ENCODE measurements at places on chromosomes 3 and 15.
A peak's percentile ranks its signal among the peaks of the same experiment; 100 is the strongest.

DNA sequence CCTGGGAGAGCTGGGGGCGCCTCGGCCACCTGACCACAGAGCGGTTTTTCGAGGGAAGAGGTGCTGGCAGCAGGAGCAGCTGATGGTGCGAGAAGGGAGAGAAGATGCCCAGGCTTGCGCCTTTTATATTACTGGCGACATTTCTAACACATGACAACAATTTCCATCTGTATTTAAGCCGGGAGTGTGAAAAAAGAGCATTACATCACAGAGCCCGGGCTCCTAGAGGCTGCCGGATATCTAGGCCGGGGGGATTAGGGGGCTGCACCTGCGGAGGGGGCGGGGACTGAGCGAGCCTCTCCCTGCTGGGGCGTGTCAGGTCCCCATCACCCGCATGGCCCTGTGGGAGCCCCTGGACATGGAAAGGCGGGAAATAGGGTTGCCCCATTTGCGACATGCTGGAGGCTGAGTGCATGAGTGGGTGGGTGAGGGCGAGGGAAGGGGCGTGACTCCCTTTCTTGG, 440.7 kb downstream of the MAGI1 start:
- no peak for DNase-seq

DNA sequence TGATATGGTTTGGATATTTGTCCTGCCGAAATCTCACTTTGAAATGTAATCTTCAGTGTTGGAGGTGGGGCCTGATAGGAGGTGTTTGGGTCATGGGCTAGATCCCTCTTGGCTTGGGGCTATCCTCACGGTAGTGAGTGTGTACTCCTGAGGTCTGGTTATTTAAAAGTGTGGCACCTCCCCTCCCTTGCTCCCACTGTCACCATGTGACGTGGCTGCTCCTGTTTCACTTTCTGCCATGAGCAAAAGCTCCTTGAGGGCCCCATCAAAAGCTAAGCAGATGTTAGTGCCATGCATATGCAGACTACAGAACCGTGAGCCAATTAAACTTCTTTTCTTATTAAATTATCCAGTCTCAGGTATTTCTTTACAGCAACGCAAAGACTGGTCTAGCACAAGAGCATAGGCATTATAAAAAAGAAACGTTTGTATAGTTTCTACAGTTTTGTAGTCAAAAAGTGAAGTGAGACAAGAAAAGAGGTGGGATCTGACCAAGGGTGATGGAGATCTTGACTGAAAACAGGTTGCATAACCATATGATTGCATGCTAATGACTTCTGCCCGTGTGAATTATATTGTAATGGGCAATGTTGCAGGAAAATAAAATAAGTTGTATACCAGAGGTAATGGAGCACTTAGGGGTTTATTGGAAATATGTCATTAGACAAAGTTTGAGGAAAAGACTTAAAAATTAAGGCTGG, 28.5 kb upstream of the CLASP2 start:
- no peak for DNase-seq

GRCh38 chr15:100873029-100873677, 6.5 kb upstream of the ALDH1A3 start:
- DNase-seq = peak; percentile 51

DNA sequence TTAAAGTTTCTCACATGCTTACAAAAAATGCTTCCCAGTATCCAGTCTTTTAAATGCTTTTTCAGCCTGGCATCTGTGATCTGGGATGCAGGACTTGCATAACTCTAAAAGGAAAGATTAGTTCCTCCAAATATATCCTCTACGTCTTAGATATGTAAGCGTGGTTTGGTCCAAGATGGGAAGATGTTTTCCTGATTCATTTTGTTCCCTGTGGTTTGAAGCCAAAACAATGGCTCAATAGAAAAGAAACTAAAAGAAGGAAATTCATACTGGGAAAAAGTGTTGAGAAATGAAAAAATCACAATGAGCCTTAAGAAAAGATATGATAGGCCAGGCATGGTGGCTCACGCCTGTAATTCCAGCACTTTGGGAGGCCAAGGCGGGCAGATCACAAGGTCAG, 1002.8 kb downstream of the NAALADL2 start:
- DNase-seq = no peak

GRCh38 chr3:8610951-8611350, 33.6 kb downstream of the SSUH2 start:
- DNase-seq = no peak

GRCh38 chr3:111548092-111548491, 6.1 kb downstream of the CD96 start:
- DNase-seq = no peak

- DNase-seq = no peak
These were observed 14.5 kb downstream of the EFCAB12 start for GRCh38 chr3:129413687-129414506.

GRCh38 chr15:77039848-77040247, 31.1 kb downstream of the TSPAN3 start:
- no peak for DNase-seq

DNA sequence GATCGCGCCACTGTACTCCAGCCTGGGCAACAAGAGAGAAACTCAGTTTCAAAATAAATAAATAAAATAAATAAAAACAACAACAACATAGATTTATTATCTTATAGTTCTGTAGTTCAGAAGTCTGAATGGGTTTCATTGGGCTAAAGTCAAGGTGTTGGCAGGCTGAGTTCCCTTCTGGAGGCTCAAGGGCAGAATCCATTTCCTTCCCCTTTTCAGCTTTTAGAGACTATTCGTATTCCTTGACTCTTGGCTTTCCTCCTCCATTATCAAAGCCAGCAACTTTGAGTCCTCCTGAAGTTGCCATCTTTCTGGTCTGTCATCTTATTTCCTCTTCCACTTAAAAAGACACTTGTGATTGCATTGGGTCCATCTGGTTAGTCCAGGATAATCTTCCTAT, 12.1 kb downstream of the BLM start:
- no peak for DNase-seq

GRCh38 chr3:32952369-32953077, 1.1 kb downstream of the CCR4 start:
- DNase-seq = no peak

GRCh38 chr3:179020112-179020511, 51.5 kb downstream of the ZMAT3 start:
- no peak for DNase-seq

GRCh38 chr3:33186524-33187367, 31.9 kb downstream of the SUSD5 start:
- DNase-seq = no peak

- DNase-seq = no peak
These were observed 152.1 kb upstream of the TBC1D5 start for GRCh38 chr3:17894434-17895060.

DNA sequence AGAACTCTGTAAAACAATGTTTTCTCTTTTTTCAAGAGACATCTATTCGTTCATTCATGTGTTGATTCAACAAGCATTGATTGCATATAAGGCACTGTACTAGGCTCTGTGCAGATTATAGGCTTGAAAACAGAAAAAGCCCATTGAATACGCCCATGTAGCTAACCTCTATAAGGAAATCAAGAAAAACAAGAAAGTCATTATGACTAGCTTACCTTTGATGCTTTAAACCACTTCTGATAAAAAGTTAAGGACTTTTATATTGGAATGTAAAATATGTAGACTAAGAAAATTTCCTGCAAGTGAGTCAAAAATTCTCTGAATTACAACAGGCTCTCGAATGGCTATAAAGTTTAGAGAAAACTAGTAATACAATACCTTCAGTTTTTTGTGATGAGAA, 92.5 kb downstream of the BDH1 start:
- no peak for DNase-seq

DNA sequence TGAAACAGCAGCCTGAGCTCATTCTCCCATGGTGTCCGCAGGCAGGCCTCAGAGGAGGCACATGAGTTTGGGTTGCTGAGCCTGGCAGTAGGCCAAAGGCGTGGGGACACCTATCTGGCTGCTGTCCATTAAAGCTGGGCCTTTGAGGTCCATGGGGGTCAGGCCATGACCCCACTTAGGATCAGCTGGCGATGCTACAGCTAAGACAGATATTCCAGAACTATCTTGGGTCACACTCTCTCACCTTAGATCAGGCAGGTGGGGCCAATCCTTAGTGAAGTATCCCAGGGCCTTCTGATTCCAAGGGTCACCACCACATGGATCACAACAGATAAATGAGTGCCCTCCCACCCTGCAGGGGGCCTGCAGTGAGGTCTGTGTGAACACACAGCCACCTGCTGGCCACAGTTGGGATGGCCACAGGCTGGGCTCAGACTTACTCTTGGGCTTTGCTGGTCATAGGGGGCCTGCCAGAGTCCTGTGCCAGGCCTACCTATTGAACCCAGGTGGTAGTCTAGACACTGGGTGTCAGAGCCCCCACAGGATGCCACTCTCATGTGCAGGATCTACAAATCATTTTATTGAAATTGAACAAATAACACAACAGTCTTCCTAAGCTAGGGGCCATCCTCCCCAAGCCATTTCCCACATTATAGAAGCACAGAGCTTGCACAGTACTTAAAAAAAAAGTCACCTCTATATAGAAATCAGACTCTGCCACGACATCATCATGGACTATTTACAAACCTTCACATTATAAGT, 2.0 kb upstream of the HYAL2 start:
- DNase-seq = no peak

- no peak for DNase-seq
These were observed 1.9 kb downstream of the FNDC3B start for GRCh38 chr3:172040981-172041963.

GRCh38 chr3:71063773-71064290, 519.7 kb downstream of the FOXP1 start:
- DNase-seq = no peak

- no peak for DNase-seq
These were observed 735 bp downstream of the STIMATE start for GRCh38 chr3:52896613-52897012.

GRCh38 chr15:58549013-58549784, 117.4 kb downstream of the LIPC start:
- no peak for DNase-seq

DNA sequence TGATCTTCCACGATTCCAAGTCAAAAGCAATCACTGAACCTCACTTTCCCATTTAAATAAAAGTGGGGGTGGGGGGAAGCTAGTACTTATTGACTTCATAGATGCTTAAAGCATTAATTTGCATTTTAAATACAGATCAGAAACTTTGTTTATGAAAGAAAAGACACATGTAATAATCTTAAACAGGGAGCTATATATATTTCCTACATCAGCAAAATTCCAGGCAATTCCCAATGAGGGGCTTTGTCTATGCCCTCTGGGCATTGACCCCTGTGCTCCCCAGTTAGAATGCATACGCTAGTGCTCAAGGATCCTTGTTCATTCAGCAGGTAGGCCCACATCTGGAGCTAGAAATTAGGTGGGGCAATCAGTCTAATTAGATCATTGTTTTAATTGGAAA, 20.0 kb downstream of the SERPINI2 start:
- no peak for DNase-seq

GRCh38 chr3:33299395-33300081, 22.3 kb downstream of the FBXL2 start:
- no peak for DNase-seq

- no peak for DNase-seq
These were observed 157.3 kb upstream of the UBE2E1 start for GRCh38 chr3:23648326-23648995.

DNA sequence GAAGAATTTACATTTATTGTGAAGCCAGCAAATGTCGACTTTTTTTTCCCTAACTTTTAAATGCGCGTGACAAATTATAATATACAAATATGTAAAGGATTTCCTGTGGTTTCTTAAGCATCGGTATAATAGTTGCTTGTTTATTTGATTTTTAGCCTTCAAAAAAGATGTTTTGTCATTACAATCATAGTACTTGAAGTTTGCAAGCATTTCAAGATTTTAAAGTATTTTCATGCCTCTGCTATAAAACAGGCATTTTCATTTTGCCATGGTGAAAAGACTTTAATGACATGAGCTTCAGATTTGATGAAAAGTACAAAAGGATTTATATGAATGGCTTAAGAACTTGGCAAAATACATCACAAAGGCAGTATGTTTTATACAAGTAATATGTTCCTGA, 9.4 kb upstream of the P2RY12 start:
- DNase-seq = peak; percentile 87

All from SK-N-MC (cell line).